ENCODE measurements at places on chromosomes 3 and 15. TPM values are rescaled to one million over a fixed set of nuclear protein-coding genes. Genes with fewer than 3 reads are reported as not detected.

Gene MAP6D1
- 1.2 TPM for total RNA-seq

Gene PRC1
- 54.9 TPM for total RNA-seq

Gene GP9
- total RNA-seq = 0.49 TPM

Gene HIGD2B
- not detected for total RNA-seq

Gene NR2E3
- total RNA-seq = 0.79 TPM

Gene RLBP1
- total RNA-seq = not detected

Gene BCHE
- total RNA-seq = 28.8 TPM

Gene CHRM5
- total RNA-seq = not detected

Gene CCR5
- total RNA-seq = 0.10 TPM

Gene CATSPER2
- 1.8 TPM for total RNA-seq

Gene HOMER2
- total RNA-seq = 16.8 TPM

Gene IL17RB
- 1.4 TPM for total RNA-seq

Gene ITPR1
- total RNA-seq = 30.4 TPM

Gene SLC35A5
- total RNA-seq = 22.6 TPM

Gene CPA3
- total RNA-seq = 34.4 TPM

Gene SEMA3F
- total RNA-seq = 23.3 TPM

Gene KLHL40
- total RNA-seq = 13.4 TPM

Gene PIGBOS1
- 8.0 TPM for total RNA-seq

Gene NANOGP8
- total RNA-seq = 0.89 TPM

Gene CCDC33
- total RNA-seq = 0.20 TPM

Gene RBP2
- total RNA-seq = not detected

Gene GABRA5
- 0.39 TPM for total RNA-seq

Gene SGO1
- total RNA-seq = 4.4 TPM

Gene DYNC1LI1
- total RNA-seq = 37.6 TPM

Gene CPN2
- total RNA-seq = 0.10 TPM

Gene BSN
- 0.39 TPM for total RNA-seq

Gene PPP2R3A
- 24.8 TPM for total RNA-seq

Gene ROPN1
- 0.69 TPM for total RNA-seq

Gene MYH15
- 0.49 TPM for total RNA-seq

Gene TMEM41A
- 19.6 TPM for total RNA-seq

Gene CYP19A1
- total RNA-seq = 0.49 TPM

Gene POLQ
- total RNA-seq = 3.7 TPM

Gene TRIM71
- 0.69 TPM for total RNA-seq

Gene SYNPR
- total RNA-seq = 0.20 TPM

Gene TMEM45A
- total RNA-seq = 335 TPM

Gene P2RY14
- total RNA-seq = 3.3 TPM

Gene GPR27
- total RNA-seq = 5.2 TPM

All from skin of body (tissue), 3 donors.